Adrenal gland (tissue), 19 donors: ENCODE measurements at places on chromosomes 13 and 19. TPM values are rescaled to one million over a fixed set of nuclear protein-coding genes. Genes with fewer than 3 reads are reported as not detected.

- DNase-seq, result peak; percentile 34
These were observed 263.9 kb upstream of the NBEA start for GRCh38 chr13:34678154-34678553.

GRCh38 chr19:38734176-38734425 is 10.2 kb downstream of the CAPN12 start:
- DNase-seq, result no peak

DNA sequence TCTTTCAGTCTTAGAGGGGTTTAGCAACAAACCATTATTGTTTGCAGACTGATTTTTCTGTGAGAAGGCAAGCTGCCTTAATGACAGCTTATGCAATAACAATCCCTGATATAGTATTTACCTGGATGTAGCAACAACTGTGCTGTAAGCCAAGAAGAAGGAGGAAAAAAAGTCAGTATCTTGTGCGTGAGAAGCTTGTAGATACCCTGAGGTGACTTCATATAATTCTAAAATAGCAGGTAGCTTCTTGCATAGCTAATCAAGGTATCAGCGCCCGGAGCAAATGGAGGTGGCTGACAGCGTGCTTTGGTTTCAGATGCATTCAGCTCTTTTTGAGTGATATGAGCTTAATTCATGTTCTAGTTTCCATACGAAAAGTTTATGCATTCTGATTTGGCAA is 309.8 kb downstream of the KLF5 start:
- no peak for DNase-seq

- peak; percentile 95 for DNase-seq
These were observed 638 bp upstream of the BICRA start for GRCh38 chr19:47608074-47608918.

GRCh38 chr13:31018511-31018910 is 86.1 kb downstream of the TEX26 start:
- DNase-seq, result no peak

Gene PRODH2
- total RNA-seq, result not detected
